Stimulated activated CD4-positive, alpha-beta T cell treated with anti-CD3 and anti-CD28 coated beads, Interleukin-1b, Interleukin-23, amount 100 ng/mL, for 24 hours (primary cell): ENCODE measurements at places on chromosomes 2 and 18.

DNA sequence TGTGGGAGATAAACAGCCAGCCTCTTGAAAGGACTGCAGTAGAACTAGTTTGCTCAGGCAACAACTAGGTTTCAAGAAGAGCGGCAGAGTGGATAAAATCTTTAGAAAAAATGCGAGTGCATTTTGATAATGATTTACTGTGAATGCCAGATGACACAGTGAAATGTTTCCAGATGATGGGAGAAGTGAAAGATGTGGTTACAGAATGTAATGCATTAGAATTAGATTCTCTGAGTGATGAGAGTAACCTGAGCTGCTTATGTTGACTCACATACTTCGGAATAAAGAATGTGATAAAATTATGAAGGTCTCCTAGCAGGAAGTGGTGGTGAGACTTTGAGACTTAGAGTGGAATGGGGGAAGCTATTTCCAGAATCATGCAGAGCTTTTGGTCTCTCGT lies 184.3 kb downstream of the GULP1 start:
- DNase-seq = no peak

DNA sequence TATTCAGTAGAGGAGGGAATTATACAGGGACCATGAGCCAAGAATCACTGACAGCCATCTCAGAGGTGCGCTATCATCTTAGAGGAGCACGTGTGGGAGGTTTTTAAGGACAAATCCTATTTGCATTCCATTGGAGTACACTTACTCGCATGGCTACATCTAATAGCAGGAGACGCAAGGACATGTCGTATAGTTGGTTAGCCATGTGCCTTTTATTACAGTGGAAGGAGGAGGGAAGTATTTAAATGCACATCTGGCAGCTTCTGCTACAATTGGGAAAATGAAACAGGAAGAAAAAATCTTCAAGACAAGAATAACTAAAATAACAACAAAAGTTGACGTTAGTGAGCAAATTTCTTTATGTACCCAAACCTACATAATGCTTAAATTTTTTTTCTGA lies 86.5 kb upstream of the UGP2 start:
- no peak for DNase-seq

- no peak for DNase-seq
Observed at GRCh38 chr18:3867236-3867635, 417.3 kb downstream of the TGIF1 start.

- DNase-seq = no peak
Observed at GRCh38 chr2:66137606-66138130, 297.3 kb upstream of the MEIS1 start.

DNA sequence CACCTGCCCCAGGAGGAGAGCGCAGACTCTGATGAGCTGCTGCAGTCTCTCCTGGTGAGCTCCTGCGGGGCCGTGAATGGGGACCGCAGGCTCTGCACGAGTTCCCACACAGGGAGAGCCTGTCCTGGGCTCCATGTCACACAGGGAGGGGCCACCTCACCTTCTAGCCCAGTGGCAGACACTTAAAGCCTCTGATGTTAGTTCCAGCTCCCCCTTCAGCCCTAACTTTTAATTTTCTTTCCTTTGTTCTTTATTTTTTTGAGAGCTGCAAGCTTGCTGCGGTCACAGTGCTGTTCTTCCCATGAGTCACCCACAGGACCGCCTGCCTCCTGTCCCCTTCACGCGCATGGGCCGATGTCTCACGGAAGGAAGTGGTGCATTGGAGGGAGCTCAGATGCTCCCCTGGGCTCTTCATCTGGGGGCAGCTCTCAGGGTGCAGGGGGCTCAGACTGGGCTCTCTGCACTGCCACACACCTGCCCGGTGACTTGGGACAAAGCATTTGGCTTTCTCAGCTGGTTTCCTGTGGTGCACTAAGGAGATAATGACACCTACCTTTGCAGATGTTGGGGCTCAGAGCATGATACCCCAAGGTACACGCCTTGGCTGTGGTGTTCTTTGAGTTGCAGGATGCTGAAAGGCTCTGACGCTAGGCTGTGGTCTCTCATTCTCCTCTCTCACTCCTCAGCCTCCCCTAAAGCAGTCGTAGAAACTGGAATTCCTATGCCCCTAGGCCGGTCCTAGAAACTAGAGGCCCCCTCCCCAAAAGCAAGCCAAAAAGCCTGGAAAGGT lies 37.2 kb upstream of the PXDN start:
- peak; percentile 13 for DNase-seq

- no peak for DNase-seq
Observed at GRCh38 chr18:75132931-75133525, 75.9 kb downstream of the PTGR3 start.

- DNase-seq = no peak
Observed at GRCh38 chr2:63555299-63555698, 33.0 kb downstream of the WDPCP start.

DNA sequence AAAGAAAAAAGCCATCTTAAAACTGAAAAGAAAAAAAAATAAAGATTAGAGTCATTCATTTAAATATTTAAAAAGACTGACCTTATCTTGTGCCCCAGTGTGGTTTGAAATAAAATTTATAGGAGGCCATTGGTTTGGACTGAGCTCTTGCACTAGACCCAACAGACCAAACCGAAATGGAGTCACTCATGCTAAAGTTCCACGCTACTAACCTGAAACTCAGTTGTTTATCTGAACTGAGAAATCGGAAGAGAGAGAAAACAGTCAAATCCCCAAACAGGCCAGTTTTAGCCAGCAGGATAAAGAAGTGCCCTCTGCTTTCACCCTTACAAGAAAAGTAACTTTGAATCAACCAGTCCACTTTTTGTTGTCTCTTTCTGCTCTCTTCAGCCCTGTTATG lies 18.2 kb downstream of the RBM43 start:
- no peak for DNase-seq

DNA sequence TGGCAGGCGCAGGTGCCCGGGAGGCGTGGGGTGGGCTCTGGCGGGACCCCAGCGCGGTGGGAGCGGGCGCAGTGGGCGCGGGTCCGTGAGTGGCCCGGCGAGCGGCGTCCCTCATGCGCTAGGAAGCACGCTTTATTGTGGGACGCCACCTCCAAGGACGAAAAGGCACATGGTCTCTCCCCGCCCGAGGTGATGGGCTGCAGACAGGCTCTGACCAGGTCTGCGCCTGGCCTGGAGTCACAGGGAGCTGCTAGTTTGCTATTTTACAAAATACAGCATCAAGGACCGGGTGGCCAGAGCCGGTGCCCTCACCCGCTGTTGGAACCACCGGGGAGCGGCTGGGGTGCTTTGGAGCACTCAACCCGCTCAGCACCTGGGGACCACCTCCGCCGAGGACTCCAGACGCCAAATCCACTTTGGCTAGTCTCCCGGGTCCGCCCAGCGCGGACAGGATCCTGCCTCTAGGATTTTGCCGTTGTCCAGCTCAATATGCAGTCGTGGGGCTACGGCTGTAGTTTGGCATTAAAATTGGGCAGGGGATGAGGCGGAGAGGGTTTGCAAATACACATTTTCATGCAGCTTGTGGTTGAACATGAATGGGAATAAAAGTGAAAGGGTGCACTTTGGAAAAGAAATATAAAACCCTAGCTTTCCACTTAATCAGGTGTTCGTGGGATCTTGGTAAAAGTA lies 65.4 kb downstream of the LRRFIP1 start:
- no peak for DNase-seq

DNA sequence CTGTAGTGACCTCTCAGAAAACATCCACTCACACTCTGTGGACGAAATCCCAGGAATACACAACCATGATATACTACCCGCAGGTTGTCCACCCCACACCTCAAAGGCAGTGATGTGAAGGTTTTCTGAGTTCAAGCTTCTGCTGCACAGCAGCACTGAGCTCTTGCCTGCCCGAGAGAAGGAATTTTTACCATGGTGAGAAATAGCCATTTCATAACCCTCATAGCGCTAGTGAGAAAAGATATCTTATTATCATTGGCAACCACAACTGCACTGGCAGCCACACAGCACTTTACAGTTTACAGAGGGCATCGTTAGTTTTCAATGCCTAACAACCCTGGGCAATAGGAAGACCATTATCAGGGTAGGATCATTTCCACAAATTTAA lies 36.9 kb downstream of the NAPG start:
- DNase-seq = no peak

DNA sequence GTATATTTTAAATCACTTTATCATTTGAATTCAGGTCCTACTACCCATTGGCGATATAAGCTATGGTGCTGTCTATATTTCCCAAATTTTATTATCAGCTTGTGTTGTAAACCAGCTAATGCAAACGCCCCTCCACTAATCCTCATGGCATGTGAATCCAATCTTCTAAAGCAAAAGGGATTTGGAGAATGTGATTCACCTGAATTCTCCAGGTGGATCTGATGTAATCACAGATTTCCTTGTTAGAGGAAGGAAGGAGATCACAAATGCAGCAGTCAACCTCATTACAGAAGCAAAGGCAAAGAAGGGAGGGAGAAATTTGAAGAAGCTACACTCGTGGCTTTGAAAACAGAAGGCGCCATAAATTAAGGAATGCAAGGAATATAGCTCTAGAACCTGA lies 431.1 kb upstream of the CDH19 start:
- DNase-seq = no peak

DNA sequence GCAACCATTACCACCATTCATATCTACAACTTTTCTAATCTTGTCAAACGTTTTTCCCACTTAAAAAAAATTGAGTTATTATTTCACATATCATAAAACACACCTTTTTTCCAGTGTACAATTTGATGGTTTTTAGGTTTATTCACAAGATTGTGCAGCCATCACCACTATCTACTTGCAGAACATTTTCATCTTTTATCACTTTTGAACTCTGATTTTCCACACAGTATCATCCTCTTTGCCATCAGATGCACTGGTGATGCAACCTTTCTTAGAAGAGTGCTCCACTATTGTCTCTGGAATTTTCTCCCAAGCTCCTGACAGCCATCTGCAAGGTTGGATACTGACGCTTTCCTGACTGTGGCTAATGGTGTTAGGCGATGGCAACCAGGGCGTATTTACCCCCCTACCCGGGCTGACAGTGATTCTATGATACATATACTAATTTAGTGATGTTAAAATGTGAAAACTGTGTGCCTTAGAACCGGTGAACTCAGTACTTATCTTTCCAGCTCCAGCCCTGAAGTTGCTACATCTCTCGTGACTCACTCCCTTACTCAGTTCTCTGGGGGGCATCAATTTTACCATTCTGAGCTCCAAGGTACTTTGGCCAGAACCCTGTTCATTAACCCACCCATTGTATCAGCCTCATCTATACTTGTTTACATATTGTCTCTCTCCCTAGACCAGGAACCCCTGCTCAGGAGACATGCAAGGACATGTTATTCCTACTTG lies 105.4 kb upstream of the SPRED2 start:
- DNase-seq = no peak

- no peak for DNase-seq
Observed at GRCh38 chr2:132645176-132645575, 24.8 kb downstream of the LYPD1 start.

DNA sequence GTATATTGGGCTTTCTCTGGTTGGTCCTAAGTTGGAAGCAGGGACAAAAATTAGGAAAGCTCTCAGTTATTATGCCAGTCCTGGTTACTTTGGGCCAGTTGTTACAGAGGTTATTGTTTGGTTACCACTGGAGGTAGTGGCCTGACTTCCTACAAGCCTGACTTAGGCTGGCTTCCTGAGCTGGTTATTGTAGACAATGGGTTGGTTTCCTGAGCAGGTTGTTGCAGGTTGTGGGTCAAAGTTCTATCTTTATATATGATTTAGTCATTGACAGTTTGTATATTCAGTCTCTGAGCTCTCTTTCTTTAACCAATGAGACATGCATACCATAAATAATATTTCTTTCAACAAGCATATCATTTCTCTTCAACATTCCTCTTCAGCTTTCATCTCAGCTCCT lies 58.7 kb upstream of the RPE start:
- no peak for DNase-seq

- no peak for DNase-seq
Observed at GRCh38 chr18:9708057-9708433, at the start of gene RAB31. Gene RAB31 (plus strand): TSS chr18:9708301. CDS start chr18:9708406, 105 bp downstream.

DNA sequence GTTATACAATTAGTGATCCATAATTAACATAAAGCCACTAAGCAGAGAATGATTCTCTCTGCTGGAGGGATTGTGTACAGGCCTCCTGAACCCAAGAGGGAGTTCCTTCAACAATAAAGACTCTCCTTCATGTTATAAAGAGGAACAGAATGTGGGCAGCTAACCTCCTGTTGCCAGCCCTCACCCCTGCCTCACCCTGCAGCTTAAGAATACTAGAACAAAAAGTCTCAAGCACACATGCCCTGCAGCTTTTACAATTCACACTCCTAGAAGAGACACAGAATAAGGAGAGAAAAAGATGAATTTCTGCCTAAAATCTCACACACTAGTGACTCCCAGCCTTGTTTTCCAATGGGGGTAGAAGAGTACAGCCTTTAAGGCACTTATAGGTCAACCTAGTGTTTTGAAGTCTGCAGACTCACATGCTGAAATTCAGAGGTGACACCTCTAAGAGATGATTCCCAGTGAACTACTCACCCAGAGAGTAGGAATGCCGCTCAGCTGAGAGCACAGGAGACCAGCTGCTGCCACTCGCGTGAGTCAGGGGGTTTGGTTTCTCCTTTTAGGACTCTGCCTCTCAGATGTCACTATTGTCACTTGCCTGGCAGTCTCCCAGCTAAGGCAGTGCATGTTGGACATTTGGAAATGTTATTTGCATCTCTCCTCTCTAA lies 32.5 kb upstream of the IL1RL1 start:
- DNase-seq = no peak

DNA sequence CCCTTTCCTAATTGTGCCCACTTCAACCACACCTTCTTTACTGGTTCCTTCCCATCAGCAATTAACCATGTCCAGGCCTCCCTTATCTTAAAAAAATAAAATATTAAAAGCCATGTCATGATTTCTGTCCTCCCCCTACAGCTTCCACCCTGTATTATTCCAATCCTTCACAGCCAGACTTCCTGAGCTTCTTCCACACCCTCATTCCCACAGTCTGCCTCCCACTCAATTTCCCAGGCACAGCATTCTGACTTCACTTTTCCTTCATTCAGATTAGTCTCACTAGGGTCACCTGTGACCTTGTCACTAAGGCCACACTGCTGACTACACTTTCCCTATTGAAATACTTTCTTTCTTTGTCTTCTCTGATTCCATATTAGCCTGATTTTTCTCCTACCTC lies 159.4 kb downstream of the DIS3L2 start:
- DNase-seq = no peak

- DNase-seq = no peak
Observed at GRCh38 chr2:11941201-11942177, 195.1 kb downstream of the LPIN1 start.

- no peak for DNase-seq
Observed at GRCh38 chr18:57649556-57650500, 28.2 kb upstream of the NARS1 start.

- DNase-seq = no peak
Observed at GRCh38 chr2:152483276-152484063, 148.5 kb downstream of the FMNL2 start.
